ENCODE measurements at places on chromosomes 1 and 21.

- no peak for DNase-seq
Observed at GRCh38 chr21:36218691-36219090, 62.1 kb downstream of the DOP1B start.

DNA sequence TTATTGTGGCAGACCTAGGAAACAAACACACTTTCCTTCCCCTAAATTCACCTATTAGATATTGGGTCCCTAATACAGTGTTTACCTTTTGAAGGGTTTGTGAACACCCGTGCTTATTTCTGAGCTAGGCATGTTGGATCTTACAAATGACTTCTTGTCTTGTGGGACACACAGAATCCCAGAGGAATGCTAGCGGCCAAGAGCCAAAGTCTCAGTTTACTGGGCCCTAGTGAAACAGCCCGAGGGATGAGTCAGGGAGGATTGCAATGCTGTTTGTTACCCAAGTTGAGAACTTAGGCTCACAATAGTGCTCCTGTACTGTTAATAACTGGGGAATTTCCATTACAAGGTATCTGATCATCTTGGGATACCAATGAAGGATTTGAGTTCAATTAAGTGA is 100.1 kb upstream of the AKT3 start:
- no peak for DNase-seq

DNA sequence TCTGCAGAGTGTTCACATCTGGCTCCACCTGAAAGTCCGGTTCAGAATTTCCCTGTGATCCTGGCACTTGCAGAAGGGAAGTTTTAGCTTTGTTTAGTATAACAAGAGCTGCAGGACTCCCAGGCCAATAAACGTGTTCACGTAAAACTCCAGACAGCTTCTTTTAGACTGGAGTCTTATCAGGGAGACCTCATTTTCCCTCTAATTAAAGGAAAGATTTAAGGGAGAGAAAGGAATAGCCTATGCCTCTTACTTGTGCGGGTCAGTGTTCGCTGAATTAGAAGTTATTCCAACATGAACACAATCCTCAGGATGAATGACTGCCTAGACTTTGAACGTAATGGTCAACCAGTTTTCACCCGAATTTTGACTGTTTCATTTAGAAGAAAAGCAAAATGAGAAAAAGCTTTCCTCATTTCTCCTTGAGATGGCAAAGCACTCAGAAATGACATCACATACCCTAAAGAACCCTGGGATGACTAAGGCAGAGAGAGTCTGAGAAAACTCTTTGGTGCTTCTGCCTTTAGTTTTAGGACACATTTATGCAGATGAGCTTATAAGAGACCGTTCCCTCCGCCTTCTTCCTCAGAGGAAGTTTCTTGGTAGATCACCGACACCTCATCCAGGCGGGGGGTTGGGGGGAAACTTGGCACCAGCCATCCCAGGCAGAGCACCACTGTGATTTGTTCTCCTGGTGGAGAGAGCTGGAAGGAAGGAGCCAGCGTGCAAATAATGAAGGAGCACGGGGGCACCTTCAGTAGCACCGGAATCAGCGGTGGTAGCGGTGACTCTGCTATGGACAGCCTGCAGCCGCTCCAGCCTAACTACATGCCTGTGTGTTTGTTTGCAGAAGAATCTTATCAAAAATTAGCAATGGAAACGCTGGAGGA is 202.1 kb upstream of the SGIP1 start:
- DNase-seq: no peak

DNA sequence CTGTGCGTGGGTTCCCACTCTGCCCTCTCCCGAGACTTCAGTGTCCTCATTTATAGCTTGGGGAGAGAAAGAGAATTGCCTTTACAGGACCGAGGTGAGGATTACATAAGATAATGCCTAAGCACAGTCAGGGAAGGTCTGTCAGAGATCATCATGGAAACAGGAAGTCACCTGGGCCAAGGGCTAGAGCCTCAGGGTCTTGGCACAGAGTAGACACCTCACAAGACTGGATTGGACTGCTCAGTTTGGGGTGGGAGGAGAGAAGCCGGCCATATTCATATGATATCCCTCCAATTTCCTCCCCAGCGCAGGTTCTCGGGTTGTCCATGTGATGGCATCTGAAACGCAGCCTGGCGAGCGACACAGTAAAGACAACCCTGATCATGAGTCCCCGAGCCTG is 3.8 kb downstream of the CNR2 start:
- DNase-seq: no peak

- no peak for DNase-seq
Observed at GRCh38 chr1:54376430-54377039, 29.7 kb downstream of the SSBP3 start.

GRCh38 chr1:21674957-21675356 is 5.8 kb upstream of the RAP1GAP start:
- DNase-seq: no peak

DNA sequence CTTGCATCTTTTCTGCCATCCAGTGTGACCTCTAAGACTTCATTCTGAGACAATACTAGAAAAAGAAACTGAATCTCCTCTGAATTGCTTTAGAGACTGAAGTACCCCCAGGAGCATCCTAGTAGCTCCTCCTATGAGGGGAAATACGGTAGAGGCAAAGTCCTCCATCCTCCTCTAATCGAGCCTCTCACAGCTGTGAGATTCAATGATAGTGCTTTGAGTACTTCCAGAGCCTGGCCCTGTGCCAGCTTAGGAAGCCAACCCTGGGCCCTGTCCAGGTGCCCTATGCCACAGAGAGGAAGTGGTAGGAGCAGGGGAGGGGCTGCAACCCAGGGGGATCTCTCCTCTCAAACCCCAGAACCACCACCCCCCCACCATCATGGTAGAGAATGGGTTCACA is 10.7 kb downstream of the RORC start:
- DNase-seq: no peak

GRCh38 chr21:17693801-17694200 is 81.1 kb upstream of the BTG3 start:
- DNase-seq: no peak

DNA sequence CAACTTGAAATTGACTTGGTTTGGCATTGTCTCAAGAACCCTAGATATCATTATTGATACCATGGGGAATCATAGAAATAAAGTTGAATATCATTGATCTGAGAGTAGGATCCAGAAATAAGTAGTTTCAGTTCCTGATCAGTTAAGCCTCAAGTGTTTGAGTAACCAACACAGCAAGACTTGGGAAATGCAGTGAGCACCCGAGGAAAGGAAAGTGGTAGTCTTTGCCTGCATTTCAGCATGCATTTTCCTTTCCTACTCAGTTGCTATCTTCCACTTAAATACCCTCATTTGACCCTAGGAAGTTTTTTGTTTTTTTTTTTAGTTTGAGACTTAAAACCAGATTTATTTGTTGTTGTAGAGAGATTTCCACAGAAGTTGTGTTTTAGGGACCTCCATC is 18.9 kb downstream of the CLEC20A start:
- no peak for DNase-seq

DNA sequence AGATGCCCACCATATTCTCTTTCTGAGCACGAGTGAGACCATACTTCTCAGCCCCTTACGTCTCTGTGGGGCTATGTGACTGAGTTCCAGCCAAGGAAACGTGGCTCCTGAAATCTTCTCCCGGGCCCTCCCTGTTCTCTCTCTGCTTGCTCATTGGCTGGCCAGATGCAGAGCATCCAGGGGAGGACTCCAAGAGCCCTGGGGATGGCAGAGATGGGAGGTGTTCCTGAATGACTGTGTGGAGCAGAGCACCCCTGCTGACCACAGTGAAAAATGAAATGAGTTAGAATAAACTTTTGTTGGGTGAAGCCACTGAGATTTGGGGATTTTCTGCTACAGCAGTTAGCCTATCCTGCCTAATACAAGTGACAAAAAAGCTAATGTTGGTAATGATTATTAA is 23.8 kb downstream of the KIAA0040 start:
- DNase-seq: no peak

DNA sequence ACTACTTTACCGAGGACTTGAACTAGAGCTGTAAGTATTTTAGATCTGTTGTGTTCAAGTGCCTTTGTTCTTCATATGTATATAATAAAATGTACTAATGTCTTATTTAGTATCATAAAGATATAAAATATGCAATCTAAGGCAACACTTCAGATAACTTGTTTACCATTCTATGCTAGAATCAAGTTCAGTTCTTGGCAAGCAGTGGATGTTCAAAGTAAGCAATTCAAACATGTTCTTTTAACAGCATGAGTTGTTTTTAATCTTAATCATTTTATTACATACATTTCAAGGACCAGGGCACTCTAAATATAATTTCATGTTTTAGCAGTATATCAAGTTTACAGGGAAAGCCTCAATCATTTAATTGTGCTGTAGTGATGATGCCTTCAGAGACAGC is 47.0 kb downstream of the ZC3H11B start:
- DNase-seq: no peak

GRCh38 chr1:150511985-150512660 is 3.4 kb upstream of the FALEC start:
- no peak for DNase-seq

- DNase-seq: no peak
Observed at GRCh38 chr1:66439031-66439740, 94.8 kb upstream of the SGIP1 start.

GRCh38 chr1:31400393-31400792 is 12.6 kb upstream of the SERINC2 start:
- no peak for DNase-seq

- DNase-seq: no peak
Observed at GRCh38 chr1:66401244-66401643, 132.7 kb upstream of the SGIP1 start.

- DNase-seq: no peak
Observed at GRCh38 chr1:3803905-3804626, 7.8 kb upstream of the LRRC47 start.

DNA sequence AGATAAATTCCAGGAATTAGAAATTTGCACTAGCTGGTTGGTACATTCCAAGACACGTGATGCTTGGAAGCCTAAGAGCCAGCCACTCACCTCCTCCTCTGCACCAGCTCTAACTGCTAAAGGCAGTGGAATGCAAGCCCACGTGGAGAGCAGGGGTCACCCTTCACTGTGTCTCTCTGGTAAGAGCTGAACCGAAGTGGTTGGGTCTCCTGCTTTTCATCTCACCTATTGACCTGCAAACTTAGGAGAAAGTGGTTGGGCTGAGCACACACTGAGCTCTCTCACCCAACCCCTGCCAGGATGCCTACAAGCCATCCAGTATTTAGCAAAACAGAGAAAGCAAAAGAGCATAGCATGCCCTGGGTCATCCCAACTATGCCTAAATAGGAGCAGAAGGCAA is 19.3 kb downstream of the HAO2 start:
- no peak for DNase-seq

DNA sequence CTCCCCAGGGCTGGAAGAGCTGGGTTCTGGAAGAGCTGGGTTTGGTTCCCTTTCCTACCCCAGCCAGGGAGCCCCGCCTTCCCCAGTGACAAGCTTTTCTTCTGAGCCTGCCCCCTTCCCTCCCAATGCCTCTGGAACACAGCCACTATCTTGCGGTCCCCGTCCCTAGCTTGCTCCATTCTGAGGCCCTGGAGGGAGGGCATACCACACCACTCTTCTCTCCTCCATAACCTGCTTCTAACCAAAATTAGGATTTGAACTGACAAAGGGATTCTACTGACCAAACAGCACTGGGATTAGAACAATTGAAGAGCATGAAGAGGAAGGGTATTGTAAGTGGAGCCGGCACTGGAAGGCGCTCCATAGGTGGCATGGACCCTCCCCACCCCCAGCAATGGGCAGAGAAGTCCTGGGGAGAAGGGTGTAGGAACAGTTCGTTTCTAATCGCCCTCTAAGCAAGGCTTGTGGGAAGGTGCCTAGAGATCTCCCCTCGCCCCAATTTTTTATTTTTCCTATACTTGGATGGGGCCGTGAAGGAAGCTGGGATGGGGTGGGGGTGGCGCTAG is 690 bp downstream of the C1orf216 start:
- DNase-seq: no peak

DNA sequence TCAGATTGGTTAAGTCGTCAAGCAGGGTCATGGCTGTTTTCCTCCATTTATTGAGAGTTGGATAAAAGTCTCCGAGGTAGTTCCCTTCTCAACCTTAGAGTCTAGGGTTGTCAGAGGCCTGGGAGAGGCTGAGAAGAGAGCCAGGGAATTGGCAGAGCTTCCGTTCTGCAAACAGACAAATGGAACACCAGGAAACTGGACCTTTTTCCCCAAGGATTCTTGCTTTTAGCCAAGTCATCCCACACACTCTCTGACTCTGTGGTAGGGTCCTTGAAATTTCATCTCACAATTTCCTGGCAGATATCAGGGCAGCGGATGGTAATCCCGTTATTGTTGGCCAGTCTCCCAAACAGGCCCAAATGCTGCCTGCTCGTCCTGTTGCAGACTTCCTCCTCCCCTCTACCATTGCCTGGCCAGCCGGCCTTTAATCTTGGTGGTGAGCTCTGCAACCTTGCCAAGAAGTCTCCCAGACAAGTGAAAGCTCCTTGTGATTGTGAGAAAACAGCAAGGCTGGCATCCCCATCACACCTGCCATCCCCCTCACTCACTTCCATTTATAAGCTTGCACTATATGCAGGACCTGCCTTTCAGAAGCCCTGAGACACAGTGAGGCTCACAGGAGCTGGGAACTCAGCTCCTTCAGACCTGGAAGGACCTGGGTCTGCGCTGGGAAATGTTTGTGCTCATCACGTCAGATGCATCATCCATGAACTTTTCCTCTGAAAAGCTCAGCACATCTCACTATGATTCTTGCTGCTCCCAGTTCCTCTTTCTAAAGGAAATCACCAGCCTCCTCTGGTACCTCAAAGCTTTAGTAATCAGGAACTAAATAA is 13.7 kb upstream of the SRP9 start:
- DNase-seq: no peak

Measured in activated CD8-positive, alpha-beta memory T cell treated with anti-CD3 and anti-CD28 coated beads for 4 hours (primary cell).